Stimulated activated CD4-positive, alpha-beta T cell treated with anti-CD3 and anti-CD28 coated beads, TNF-alpha, amount 100 ng/mL, for 4 hours (primary cell): ENCODE measurements at places on chromosomes 2 and 18.

GRCh38 chr2:136139631-136140030, 21.7 kb upstream of the CXCR4 start:
- no peak for DNase-seq

DNA sequence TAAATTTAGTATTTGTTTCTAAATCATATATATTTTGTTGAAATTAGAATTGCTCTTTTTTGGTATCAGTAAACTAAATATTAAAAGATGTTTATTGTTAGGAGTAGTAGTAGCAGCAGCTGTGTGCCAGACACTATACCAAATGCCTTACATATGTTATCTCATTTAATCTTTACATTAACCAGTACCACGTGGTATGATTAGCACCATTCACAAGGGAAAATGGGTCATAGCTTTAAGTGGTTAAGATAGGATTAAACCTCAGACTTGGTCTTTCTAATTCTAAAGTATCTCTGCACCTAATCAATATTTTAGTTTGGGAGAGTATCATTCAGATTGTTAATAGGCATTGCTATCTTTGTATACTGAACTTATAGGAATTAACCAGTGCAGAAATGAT, 29.0 kb downstream of the PSMD14 start:
- DNase-seq: no peak

DNA sequence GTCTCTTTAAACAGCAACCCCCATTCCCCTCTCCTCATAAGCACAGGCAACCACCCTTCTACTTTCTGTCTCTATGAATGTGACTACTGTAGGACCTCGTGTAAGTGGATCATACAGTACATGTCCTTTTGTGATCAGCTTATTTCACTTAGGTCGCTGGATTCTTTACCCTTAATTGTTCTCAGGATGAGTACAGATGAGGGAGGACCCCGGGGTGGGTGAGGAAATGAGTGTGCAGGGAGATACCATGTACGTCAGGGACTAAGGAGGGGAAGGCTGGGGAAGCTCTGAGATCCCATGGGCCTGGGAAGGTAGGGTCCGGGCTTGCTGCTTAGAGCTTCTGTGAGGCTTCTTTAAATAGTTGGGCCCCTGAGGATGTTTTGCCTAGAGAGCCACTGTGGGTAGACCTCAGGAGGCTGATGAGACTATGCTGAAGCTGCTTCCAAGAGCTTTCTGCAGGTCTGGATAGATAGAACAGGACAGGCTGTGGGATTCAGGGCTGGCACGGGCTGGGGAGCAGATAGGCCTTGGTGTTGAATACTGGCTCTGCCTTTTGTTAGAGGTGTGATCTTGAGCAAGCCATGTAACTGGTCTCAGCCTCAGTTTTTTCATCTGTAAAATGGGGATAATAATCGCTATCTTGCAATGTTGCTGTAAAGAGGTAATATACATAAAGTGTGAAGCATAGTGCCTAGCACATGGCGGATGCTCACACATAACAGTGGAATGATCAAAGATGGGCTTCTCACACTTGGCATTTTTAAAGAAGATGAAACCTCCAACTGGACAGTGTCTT, 155.3 kb downstream of the PRKCE start:
- no peak for DNase-seq

DNA sequence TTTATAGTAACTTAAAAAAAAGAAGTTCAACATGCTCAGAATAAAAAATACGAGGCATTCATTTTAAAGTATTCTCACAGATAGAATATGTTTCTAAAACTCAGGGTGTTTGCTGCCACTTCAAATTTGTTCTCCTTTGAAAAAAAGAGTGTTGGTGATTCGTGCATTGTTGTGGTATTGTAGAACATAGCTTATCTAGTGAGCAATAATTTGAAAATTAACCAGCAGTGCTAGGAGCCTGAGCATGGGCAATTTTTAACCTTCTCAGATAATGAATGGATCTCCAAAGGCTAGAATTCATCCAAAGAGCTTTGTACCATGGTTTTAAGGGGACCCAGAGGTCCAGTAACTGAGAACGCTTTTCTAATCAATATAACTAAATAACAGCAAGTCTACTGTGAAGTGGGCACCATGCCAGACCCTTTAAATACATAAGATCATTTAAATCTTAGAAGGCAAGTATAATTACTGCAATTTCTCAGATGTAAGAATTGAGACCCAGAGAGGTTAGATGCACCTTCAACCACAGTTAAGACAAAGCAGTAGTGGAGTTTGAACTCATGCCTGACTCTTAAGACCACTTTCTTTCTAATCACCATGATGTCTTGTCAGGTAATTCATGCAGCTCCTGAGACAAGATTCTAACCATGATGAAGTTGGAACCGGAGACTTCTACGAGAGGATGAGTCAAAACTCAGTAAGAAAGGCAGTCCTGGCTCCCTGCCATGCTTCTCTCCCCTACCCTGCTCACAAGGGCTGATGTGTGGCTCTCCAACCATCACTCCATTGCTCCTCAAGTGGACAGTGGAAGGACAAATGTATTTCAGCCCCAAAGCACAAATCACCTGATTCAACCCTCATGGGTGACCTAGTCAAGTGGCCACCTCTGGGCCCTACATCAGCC, 3.4 kb downstream of the CYRIA start:
- DNase-seq: no peak

DNA sequence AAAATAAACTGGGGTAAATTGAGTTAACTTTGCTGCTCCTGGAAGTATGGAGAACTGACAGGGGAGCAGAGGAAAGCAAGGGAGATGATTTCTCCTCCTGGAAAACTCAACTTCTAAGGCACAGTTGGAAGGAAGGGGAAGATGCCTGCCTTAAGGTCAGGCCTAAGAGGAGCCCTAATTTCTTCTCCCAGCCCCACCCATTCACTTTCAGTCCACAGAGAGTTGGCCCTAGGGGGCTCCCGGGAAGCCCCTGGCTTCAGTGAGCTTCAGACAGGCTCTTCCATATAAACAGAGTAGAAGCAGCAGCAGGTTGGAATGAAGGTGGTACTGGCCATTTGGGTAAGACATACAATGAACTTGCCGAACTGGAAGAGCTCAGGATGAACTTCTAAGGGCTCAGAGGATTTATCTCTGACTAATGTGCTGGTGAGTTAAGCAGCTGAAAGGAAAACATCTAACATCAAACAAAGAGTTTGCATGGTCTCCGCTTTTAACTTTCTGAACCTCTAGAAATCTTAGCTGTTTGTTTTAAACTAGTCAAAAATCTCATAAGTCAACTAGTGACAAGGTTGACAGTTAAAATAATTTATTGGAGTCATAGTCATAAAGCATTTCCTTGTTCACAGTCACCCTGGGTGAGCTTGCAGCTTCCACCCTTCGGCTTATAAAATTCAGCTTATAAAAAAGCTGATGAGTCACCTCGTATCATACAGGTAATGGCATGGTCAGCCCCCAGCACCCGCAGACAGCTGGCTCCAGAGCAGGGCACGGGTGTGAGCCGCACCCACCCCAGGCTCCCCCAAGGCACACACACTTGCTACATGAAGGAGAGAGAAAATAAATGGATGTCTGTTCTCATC, 9.8 kb downstream of the MALL start:
- no peak for DNase-seq

GRCh38 chr18:42105394-42105793, 150.4 kb downstream of the PIK3C3 start:
- DNase-seq: no peak

DNA sequence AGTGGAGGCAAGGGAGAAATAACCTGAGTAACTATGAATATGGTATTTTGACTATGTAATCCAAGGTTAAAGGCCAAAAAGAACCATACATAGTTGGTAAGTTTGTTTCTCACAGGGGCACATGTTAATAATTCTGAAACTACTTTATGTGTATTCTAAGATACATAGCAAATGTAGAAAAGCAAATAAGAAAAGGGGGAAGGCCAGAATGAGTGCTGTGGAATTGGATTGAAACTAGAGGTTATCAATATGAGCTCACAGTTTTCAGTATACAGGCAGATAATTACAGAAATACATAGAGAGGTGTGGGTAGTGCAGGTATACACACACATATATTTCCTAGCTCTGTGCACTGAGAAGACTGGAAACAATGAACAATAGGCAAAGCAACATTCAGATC, 13.7 kb downstream of the INO80C start:
- DNase-seq: no peak

DNA sequence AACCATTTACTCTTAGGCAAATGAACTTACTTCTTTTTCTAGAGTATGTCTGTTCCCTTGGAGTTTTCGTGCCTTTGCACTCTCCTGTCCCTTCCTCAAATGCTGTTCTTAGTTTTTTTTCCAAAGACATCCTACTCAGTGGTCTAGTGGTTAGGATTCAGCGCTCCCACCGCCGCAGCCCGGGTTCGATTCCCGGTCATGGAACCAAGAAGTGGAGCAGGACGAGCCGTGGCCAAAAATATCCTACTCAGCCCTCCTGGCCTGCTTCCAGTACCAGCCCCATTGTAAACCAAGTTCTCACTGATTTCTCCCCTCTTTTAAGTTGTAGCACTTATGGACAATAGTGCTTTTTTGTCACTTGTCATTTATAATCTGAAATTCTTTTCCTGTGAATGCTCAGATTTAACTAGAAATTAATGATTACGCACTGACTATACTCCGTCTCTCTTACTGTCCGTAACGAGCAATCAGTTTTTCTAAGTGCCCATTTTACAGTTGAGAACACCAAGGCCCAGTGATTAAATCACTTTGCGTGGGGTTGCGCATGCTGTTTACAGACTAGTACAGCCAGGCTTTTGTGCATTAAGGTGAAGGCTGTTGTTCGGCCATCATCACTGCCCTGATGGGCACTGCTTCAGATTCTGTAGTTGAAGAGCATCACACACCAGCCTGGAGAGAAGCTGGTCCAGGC, 17.9 kb downstream of the GREB1 start:
- no peak for DNase-seq

DNA sequence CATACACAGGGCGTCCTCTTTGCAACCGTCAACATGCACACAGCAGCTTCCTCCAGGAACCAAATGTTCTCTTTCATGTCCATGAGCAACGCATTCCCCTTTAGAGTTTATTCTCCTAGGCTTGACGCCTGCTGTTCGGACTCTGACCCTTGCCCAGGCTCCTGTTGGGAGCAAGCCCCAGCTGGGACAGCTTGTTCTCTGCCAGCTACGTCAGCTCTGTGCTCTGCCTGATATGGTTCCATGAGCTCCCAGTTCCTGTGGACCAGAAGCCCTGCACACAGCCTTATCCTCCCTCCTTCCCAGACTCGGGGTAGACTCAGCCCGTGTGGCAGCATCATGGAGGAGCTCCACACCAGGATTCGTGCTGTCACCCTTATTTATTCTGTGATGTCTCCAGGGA, 253.1 kb upstream of the PXDN start:
- no peak for DNase-seq

DNA sequence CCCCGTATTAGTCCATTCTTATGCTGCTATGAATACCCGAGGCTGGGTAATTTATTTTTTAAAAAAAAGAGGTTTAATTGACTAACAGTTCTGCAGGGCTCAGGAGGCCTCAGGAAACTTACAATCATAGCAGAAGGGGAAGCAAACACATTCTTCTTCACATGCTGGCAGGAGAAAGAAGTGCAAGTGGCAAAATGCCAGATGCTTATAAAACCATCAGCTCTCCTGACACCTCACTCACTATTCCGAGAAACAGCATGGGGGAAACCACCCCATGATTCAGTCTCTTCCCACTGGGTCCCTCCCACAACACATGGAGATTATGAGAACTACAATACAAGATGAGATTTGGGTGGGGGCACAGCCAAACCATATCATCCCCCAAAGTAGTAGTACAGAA, 2148.5 kb upstream of the PIK3C3 start:
- no peak for DNase-seq

GRCh38 chr18:11276678-11277077, 127.3 kb upstream of the PIEZO2 start:
- no peak for DNase-seq

- DNase-seq: no peak
Observed at GRCh38 chr2:239385096-239386000, 15.5 kb downstream of the HDAC4 start.

- DNase-seq: no peak
Observed at GRCh38 chr2:96580771-96581170, 44.2 kb downstream of the ARID5A start.

- no peak for DNase-seq
Observed at GRCh38 chr2:176689711-176690110, 420.5 kb downstream of the MTX2 start.

DNA sequence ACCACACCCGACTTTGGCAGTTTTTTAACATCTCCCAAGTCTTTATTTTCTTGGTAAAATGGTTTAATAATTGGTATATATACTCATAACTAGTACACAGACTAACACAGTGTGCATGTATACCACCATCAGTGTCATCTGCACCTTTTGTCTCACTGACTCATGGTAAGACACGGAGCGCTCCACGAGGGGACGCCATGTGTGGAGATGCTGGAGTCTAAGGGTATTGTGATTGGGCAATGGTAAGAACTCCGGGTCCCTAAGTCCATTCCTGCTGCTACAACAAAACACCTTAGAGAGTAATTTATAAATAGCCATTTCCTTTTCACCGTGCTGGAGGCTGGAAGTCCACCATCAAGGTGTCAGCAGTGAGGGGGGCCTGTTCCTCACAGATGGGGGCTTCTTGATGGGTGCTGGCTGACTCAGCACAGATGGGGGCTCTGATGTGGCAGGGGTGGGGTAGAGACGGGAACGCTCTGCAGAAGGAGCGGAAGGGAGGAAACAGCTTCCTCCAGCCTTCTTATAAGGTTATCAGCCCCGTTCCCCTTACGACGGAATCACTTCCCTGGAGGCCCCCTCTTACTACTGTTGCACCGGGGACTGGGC, 42.0 kb upstream of the EDAR start:
- DNase-seq: no peak

DNA sequence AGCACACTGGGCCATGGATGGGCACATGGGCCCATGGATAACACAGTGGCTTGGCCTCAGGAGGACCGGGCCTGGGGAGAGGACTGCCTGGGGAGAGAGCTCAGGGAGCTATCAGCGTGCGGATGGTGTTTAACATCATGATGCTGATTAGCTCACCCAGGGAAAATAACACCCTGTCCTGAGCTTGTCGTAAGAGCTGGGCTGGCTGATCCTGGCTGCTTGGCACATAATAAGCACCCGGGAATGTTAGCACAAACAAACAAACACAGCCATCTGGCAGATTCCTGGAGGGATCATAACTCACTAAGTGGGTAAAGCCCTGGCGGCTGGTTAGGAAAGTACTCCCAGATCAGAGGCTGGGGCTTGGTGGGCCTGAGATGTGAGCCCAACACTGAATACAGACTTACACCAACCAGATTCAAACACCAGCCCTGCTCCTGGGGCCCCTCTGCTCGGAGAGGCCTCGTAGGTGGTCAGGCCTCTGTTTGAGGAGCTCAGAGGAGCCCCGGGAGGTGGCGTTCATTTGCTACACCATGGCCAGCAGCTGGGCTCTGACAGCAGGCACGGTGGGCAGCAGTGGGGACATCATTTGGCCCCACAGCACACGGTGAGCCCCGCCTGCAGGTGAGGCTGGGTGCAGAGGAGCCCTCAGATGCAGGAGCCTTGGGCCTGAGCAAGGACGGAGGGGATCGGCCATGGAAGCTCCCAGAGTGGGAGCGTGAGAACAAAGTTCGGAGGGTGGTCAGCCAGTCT, 193.4 kb upstream of the HDAC4 start:
- no peak for DNase-seq
